ENCODE measurements at places on chromosomes 12 and 14.

GRCh38 chr14:106877517-106877916 is 1351.1 kb downstream of the TMEM121 start:
- no peak for DNase-seq

DNA sequence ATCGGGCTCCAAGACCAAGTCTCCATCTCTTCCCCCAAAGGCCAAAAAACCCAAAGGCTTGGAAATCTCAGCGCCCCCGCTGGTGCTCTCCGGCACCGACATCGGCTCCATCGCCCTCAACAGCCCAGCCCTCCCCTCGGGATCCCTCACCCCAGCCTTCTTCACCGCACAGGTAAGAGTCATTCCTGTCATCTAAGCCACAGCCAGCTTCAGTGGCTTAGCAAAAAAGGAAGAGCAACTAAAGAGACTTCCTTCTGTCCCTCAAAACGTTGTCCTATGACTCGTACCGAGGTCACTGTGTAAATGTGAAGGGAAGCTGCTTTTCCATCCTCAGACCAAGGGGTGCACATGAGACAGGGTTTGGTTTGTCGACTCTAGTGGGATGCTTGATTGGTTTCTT is 53.4 kb downstream of the ELK3 start:
- DNase-seq, result no peak

DNA sequence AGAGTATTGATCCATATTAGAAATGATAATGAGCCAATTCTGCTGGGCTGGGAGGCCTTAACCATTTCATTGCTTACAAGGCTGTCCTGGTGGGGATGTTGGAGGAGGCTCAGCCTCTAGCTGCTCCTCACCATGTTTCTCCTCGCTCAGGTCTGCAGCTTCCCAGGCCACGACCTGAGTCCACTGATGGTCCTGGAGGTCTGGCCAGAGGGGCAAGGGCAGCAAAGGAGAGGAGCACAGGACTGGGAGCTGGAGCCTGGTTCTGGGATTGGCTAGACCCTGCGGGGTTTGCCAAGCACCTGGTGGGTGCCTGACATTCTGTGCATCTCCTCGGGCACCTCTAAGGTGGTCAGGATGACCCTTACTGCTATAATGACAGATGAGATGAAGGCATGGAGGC is 92.6 kb downstream of the KIF26A start:
- DNase-seq, result no peak

DNA sequence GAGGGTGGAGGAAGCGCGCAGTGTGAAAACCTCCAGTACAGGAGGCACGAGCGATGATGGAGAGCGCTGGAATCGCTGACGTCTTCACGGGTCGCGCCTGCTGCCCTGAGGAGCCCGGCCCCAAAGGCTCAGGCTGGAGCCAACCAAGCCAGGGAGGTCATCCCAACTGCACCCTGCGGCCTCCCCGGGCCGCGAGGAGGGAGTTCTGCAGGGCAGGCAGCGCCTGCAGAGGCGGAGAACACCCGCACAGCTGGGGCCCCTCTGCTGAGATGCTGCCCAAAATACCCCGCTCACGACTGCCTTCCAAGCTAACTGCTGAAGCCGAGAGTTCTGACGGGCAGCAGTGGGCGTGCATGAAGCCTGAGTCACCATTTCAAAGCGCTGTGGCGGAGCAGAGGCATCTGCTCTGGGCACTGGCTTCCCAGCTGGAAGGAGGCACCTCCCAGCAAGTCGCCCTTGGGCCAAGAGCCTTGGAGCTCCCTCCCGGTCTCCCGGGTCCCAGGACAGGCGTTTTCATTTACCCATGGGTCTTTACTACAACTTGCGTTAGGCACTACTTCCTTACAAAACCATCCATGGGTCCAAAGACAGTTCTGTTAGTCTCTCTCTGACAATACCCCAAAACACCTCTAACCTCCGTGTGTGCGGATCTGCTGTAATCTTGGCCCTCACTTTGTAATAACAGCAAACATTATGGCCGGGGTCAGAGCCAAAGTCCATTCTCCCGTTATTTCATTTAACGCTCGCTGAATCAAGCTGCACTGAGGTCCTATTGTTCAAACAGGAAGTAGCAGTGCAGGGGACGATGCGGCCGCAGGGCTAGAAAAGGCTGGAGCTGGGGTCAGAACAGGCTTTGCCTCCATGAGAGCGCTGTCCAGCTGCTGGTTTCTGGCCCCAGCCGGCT is 60.1 kb upstream of the RIMBP2 start:
- DNase-seq, result peak; percentile 89

DNA sequence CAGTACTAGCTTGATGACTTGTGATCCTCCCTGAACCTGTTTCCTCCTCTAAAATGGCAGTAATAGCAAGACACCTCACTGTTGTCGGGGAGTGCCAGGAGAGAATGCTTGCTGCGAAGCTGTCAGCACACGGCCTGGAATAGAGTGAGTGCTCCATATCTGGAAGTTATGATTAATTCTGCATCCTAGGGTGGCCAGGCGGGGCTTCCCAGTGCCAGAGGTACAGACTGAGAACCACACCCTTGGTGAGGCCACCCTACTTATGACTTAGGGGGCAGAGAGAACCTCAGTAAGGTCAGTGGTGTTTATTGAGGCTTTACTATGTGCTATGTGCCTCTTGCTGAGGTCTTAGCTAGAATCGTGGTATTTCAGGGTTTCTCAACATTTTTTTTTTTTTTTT is 20.1 kb downstream of the MORN3 start:
- DNase-seq, result no peak

DNA sequence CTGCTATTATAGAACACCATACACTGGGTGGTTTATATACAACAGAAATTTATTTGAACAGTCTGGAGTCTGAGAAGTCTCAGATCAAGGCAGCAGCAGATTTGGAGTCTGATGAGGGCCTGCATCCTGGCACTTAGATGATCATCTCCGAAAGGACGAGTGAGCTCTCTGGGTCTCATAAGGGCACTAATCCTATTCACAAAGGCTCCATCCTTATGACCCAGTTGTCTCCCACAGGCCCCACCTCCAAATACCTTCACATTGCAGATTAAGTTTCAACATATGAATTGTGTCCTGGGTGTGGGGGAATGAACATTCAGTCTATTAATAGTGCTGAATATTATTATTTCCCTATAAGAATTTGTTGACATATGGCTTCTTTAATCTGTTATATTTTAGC is 53.6 kb downstream of the FBXO34 start:
- no peak for DNase-seq

DNA sequence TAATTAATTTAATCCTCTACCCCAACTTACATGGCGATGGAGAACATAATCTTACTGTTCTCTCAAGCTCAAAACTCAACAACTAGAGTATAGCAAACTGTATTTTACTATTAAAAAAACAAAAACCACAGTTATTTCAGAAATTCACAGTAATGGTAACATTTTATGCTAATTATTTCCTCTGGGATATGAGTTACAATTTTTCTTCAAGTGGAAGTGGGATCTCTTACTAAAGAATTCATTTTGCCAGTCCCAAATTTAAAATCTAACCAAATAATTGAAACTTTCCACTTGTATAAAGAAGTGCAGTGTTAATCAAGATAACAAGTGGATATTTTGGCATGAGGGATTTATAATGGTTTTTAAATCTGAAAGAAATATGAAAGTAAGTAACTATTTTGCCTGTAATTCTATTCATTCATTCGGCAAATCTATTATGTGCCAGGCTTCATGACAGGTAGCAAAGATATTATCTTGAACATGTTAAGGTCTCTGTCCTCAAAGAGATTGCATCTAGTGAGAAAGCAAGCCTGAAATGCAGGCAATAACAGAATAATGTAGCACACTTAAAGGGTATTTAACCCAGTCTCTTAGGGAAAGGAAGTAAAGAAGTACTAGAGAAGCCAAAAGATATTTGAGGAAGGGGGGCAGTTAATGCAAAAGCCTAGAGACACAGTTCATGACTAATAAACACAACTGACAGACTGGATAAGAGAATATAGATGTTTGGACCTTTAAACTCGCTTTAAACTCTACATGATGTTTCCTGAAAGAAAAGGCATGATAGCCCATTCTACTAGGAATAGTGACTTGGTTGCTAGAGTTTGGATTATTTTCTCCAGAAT is 44.0 kb downstream of the TAOK3 start:
- DNase-seq, result no peak

- DNase-seq, result peak; percentile 97
These were observed at the start of gene HECTD4 for GRCh38 chr12:112381883-112382796. Gene HECTD4, minus strand, starts transcription at chr12:112382431. Its CDS starts 303 bp downstream, at chr12:112382128.

DNA sequence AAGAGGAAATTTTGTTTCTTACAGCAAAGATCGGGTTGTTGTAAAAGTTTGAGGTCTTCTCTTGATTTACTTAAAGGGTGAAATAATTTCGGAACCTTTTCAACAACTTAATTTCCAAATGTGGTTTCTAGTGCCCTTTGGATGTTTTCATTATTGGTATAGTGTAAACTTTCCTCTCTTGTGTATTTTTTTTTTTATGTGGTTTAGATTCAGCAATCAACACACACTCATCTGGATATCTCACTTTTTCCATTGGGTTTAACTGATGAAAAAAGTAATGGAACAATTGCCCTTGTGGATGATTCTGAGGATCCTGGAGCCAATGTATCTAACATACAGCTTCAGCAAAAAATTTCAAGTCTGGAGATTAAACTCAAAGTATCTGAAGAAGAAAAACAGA is 116.3 kb downstream of the CCDC91 start:
- no peak for DNase-seq

GRCh38 chr12:106915635-106916026 is 40.1 kb upstream of the TMEM263 start:
- no peak for DNase-seq

DNA sequence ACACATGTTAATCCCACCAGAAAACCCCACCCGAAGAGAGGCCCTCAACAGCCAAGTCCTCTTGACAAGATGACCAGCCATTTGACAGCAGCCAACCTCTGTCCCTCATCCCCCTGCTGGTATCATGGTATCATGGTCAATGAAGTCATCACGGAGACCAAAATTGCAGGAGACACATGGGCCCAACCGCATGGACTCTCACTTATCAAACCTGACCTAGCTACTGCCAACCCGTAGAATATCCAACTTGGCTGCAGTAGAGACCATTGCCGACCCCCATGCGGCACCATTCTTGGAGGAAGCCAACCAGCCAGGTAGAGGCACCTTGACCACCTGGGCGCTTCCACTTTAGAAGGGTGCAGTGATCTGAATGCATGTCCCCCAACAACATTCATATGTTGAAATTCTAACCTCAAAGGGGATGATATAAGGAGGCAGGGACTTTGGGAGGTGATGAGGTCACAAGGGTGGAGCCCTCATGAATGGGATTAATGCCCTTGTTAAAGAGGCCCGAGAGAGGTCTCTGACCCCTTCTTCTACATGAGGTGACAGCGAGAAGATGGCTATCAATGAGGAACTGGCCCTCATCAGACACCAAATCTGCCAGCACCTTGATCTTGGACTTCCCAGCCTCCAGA is 33.3 kb downstream of the DIO3 start:
- DNase-seq, result no peak

DNA sequence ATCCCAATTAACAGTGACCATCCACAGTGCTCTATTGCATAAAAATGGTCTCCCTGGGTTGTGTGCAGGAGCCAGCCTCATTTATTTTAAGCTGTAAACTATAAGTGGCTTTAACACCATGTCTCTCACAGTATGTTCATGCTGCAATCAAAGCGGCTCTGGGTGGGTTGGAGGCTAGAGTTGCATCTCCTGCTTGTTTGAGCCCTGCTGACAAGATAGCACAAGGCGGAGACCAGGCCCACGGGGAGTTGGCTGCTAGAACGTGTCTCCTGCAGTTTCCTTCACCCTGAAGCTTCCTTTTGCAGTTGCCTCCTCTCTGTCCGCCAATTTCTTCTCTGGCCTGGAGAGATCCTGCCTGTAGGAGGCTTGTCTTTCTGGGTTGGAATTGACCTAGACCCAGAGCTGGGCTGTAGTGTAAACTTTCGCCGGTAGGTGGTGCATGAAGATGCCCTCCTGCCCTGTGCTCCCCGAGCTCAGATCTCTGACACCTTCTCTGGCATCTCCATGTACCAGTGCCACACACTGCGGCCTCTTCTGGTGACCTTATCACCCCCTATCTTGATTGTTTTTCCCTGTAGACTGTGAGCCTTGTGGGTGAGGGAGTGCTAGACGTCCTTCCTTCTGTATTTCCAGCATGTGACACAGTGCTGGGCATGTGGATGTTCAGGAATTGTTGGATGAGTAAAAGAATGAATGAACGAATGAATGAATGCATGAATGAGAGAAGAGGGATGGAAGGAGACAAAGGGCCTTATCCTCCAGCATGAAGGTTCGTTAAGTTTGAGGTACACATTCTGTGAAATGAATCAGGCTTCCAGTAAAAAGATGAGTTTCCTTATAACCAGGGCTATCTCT is 10.4 kb downstream of the OTUB2 start:
- DNase-seq, result peak; percentile 86

DNA sequence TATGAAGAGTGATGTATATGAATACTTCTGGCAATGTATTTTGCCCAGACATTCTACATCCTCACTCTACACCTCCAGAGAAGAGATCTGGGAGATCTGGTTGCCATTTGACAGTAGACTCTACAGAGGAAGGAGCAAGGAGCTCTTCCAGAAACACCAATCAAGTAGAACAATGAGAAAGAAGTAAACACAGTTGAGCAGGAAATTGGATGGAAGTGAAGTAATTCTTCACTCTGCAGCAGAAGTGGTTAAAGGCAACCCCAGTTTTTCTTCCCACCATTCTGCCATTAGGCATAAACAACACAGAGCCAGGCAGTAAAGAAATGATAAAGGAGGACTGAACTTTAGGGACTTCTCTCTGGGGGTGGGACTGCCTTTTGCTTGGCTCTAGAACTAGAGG is 48.5 kb upstream of the PRICKLE1 start:
- DNase-seq, result no peak

DNA sequence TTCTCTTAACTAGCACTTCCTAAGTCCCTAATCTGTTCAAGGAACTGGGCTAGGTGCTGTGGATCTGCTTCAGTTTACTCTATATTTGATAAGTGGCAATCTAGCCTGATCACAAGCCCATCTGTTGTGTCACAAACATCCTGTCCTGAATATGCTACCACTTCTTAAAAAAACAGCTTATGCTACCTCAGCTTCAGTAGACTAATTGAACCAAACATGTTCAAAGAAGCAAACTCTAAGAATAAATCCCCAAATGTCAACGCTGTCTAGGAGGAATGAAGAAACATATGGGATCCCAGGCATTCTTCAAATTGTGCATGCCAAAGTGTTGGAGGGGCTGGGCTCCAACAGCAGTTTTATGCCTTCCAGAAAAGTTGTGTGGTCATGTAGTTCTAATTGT is 10.4 kb upstream of the KCNH5 start:
- no peak for DNase-seq

- DNase-seq, result no peak
These were observed 86.6 kb downstream of the PHLDA1 start for GRCh38 chr12:75944905-75945432.

GRCh38 chr12:116159175-116159574 is 118.3 kb downstream of the MED13L start:
- no peak for DNase-seq

DNA sequence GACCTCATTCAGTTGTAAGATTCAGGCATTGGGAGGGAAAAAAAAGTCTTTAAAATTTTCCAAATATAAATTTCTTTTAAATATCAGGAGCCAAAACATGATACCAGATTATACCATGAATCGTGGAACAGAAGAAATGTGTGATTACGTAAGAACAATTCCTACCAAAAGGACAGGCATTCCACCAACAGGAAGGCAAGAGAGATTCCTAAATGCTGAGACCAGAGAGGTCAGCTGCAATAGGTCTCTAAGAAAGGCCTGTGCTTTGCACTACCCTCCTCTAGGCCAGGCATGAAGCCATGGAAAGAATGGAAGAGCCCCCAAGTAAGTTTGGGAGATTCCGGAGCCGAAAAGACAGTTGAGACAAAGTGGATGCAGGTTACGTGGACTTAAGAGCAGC is 83.7 kb downstream of the PTGER2 start:
- DNase-seq, result no peak

Measured in H9 (cell line).